Dermis microvascular lymphatic vessel endothelial cell (primary cell): ENCODE measurements at places on chromosomes 11 and 22. TPM values are rescaled to one million over a fixed set of nuclear protein-coding genes. Genes with fewer than 3 reads are reported as not detected.

Gene SLC16A8
- total RNA-seq, result under 0.01 and 0.13 TPM in 2 replicates

Gene CHRDL2
- 0.26 and 0.63 TPM in 2 replicates for total RNA-seq

Gene GRAP2
- not detected in 2 replicates for total RNA-seq

Gene CSF2RB
- 2.8 and 7.1 TPM in 2 replicates for total RNA-seq

Gene SLC7A4
- total RNA-seq, result not detected in 2 replicates

Gene HMOX1
- total RNA-seq, result 57.3 and 104 TPM in 2 replicates

Gene ARHGAP8
- under 0.01 TPM in 1 of 2 replicates, not detected in the other for total RNA-seq

Gene OR8B3
- total RNA-seq, result not detected in 2 replicates

Gene SLC1A2
- total RNA-seq, result not detected in 2 replicates

Gene APOL3
- total RNA-seq, result 118 and 218 TPM in 2 replicates

Gene BDNF
- total RNA-seq, result under 0.01 and 0.13 TPM in 2 replicates

Gene MS4A6E
- not detected in 2 replicates for total RNA-seq

Gene DGCR6
- total RNA-seq, result 0.25 and 0.51 TPM in 2 replicates

Gene A4GALT
- 43.8 and 70.8 TPM in 2 replicates for total RNA-seq

Gene APOA4
- total RNA-seq, result not detected in 2 replicates

Gene GGTLC2
- total RNA-seq, result not detected in 2 replicates

Gene C11orf52
- total RNA-seq, result 0.13 and 0.39 TPM in 2 replicates

Gene SLC22A9
- total RNA-seq, result not detected in 2 replicates

Gene L3MBTL2
- total RNA-seq, result 19.6 and 24.3 TPM in 2 replicates

Gene MGAT3
- total RNA-seq, result not detected in 2 replicates

Gene PPFIBP2
- total RNA-seq, result 1.7 and 4.6 TPM in 2 replicates

Gene USH1C
- not detected in 2 replicates for total RNA-seq

Gene EPS8L2
- total RNA-seq, result 2.7 and 3.0 TPM in 2 replicates

Gene MLC1
- total RNA-seq, result not detected in 2 replicates

Gene RAB6A
- 80.4 and 90.9 TPM in 2 replicates for total RNA-seq

Gene SERPIND1
- total RNA-seq, result under 0.01 TPM in 1 of 2 replicates, not detected in the other

Gene SYT8
- under 0.01 and 0.13 TPM in 2 replicates for total RNA-seq

Gene GNG3
- total RNA-seq, result not detected in 2 replicates

Gene CCDC188
- total RNA-seq, result 4.9 and 5.0 TPM in 2 replicates

Gene SPDYC
- not detected in 2 replicates for total RNA-seq

Gene EWSR1
- 149 and 156 TPM in 2 replicates for total RNA-seq

Gene CLCF1
- 1.7 and 2.4 TPM in 2 replicates for total RNA-seq

Gene VSTM5
- total RNA-seq, result 0.13 TPM in 2 replicates

Gene MCAM
- total RNA-seq, result 133 and 200 TPM in 2 replicates

Gene NUMA1
- 101 and 119 TPM in 2 replicates for total RNA-seq

Gene HBG1
- not detected in 2 replicates for total RNA-seq

Gene DNAJB13
- total RNA-seq, result 0.13 TPM in 1 of 2 replicates, not detected in the other

Gene OR4S2
- total RNA-seq, result not detected in 2 replicates

Gene TRIM64C
- not detected in 2 replicates for total RNA-seq

Gene RNF121
- 19.6 and 26.3 TPM in 2 replicates for total RNA-seq

Gene HTR3A
- total RNA-seq, result not detected in 2 replicates

Gene KRTAP5-1
- total RNA-seq, result not detected in 2 replicates

Gene NCAPH2
- 22.0 and 22.2 TPM in 2 replicates for total RNA-seq

Gene ART1
- not detected in 2 replicates for total RNA-seq

Gene CRACR2B
- 12.1 and 16.9 TPM in 2 replicates for total RNA-seq
